Stimulated activated CD4-positive, alpha-beta T cell treated with anti-CD3 and anti-CD28 coated beads, Interleukin-12 subunit alpha, Interleukin-12 subunit beta, amount 100 ng/mL, for 24 hours (primary cell): ENCODE measurements at places on chromosomes 5 and 9.

DNA sequence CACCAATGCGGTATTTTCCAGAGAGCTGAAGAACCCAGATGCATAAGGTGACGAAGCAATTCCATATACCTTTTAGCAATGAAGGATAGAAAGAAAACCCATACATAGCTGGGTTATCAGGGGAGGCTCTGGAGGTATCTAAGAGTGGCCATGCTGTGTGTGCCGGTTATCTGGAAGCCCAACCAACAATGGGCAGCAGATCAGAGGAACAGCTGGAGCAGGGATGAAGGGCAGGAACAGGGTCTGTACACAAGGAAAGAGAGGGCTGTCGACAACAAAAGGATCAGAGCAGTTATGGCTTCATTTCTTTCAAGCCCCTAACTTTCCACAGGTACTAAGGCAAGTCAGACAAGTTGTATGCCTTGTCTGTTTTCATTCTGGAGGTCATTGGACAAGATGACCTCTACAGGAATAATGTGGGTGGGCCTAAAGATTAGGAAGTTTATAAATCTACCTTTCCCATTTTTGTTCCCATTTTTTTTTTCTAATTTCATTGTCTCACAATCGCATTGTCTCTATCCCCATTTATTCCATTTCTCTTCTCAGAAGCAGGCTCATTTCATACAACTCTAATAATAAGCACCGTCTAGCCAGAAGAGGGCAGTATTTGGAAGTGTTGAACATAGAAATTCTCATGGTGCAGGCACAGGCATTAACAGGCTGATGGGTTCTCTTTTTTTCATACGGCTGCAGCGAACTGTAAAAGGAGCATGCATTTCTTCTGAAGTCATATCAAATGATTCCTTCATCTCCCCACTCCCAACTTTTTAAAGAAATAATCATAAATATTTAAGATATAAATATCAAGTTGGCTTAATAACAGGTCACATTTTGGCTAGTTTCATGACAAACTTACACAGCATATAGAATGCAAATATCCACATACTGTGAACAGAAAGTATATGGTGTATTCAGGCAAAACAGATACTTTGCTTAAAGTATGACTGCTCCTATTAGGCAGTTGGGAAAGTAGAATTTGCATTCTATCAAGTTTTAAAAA, 63.5 kb downstream of the ZNF474 start:
- DNase-seq = no peak

DNA sequence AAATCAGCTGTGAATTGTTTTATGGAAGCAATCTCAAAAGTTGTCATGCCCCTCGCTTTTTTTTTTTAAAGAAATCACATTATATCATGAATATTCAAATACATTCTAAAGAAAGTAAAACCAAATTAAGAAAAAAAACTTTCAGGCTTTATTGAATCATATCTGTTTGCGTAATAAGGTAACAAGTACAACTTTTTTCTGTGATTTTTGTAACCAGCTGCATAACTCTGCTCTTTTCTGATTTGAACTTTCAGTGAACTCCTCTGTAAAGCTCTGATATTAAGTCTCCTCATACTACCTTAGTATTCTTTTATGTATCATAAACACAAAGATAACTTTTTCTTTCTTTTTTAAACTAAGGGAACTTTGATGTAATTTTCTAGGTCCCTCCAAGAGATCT, 65.3 kb downstream of the CWC27 start:
- no peak for DNase-seq

DNA sequence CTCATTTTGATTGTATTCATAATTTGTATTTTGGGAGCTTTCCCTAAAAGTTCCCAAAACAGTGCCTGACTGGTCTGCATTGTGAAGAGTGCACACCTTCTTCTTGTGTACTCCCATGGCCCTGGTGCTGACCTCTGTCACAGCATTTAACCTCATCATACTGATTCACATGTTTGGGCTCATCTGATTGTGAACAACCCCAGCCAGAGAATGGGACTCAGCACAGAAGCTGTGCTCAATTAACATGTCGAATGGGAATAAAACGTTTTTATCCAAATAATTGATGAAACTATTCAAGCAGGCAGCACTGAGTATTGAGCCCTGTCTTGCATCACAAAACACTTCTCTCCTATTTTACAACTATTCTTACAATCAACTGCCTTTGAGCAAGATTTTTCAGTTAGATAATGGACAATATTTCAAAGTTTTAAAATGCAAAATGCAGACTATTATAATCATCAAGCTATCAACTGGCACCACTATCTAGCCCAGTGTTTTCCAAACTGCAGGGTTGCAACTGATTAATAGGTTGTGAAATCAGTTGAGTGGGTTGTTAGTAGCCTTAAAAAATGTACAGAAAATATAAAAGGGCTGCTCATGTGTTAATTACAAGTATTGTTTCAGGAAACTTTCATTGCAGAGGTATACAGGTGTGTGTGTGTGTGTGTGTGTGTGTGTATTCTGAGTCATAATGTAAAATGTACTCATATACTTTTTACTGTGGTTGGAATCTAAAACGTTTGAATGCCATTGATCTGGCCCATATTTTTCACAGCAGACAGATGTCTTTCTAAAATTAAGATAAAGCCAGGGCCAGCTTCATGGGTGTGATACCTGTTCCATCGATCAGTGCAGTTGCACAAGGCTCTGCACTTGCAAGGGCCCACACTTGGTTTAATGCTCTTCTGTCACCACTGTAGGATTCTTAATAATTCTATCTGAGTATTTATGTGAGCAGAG, 190.5 kb downstream of the PIK3R1 start:
- no peak for DNase-seq

GRCh38 chr5:177364159-177364962, 6.6 kb downstream of the RGS14 start:
- no peak for DNase-seq

- DNase-seq = no peak
Measured at GRCh38 chr5:124662181-124662781, 84.2 kb downstream of the ZNF608 start.

GRCh38 chr5:172858511-172858989, 24.5 kb downstream of the ERGIC1 start:
- DNase-seq = no peak

DNA sequence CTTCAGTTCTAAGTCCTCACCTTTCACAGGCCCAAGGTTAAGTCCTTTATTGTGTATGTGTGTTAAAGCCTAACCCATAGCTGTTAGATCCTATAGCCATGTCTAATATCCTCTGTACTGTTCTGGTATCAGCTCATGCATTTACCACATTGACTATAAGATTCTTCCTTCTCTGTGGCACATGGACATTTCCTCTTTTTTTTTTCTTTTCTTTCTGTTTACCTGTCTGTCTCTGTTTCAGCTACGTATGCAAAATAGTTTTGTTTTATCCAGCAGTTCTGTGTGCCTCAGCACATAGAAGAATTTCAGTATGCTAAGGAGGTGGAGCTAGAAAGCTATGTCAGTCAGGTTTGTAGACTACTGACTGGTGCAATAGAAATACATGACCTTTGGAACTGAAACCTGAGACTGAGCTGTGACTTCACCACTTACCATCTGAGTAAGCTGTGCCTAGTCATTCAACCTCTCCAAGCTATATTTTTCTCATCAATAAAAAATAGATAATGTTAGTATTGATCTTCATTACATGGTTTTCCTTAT, 155.6 kb upstream of the VLDLR start:
- DNase-seq = no peak

GRCh38 chr5:116469631-116470030, 105.0 kb downstream of the SEMA6A start:
- no peak for DNase-seq

DNA sequence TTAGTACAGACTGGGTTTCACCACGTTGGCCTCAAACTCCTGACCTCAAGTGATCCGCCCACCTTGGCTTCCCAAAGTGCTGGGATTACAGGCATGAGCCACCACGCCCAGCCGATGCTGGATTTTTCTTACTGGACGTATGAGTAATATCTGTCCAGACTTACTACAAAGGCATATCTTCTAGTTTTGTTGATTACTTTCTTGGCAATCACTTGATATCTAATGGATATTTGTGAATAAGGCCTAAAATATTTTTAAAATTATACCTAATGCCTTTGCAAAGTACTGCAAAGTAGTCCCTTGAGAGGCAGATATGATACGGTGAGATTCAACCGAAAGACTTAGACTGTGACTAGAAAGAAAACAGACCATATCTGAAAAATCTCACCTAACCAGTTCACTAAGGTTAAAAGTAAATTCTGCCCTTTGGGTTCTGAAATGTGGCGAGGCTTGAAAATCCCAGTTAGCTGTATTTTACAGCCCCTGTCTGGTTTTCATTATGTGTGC, 152.1 kb downstream of the GNAQ start:
- no peak for DNase-seq

- DNase-seq = no peak
Measured at GRCh38 chr5:1392801-1393565, 48.1 kb upstream of the CLPTM1L start.

DNA sequence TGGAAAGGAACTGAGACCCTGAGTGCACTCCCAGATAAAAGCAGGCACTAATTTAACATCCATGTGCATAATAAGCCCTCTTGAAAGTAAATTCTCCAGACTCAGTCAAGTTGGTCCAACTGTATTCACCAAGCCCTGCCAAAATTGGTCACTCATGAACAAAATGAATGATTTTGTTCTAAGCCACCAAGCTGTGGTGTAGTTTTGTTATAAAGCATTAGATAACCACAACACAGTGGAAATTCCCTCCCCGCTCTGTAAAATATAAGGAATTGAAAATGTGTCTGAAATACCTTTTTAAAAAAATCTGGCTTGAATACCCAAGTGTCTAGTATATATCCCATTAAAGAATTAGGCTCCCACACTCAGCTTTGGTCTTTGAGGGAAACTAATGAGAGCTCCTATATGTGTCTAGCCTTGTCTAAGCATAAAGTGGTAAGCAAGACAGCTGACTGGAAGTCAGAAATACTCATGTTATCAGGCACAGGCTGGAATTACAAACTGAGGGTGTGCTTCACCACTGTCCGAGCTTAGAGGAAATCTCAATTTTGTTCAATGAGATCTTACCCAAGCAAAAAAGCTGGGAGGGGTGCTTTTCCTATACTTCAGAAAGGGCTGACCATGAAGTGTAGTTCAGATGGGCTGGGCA, 33.2 kb downstream of the IDNK start:
- DNase-seq = no peak

DNA sequence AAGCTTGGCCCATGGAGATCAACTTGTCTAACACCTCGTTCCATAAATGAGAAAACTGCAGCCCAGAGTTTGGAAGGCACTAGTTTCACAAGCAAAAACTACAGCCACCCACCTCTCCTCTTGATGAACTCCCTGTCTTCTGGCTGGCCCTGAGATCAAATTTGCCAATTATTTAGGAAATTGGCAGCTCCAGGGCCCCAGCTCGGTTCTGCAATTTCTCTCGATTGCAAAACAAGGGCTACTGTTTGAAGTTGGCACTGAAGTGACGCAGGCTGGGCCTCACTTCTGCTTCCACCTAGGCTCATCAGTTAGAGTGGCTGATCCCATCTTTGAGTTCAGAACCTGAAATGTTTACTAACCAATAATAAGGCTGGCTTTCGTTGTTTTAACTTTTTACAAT, 3.7 kb upstream of the GPX3 start:
- DNase-seq = no peak

GRCh38 chr9:37348917-37349316, 73.6 kb upstream of the GRHPR start:
- no peak for DNase-seq

DNA sequence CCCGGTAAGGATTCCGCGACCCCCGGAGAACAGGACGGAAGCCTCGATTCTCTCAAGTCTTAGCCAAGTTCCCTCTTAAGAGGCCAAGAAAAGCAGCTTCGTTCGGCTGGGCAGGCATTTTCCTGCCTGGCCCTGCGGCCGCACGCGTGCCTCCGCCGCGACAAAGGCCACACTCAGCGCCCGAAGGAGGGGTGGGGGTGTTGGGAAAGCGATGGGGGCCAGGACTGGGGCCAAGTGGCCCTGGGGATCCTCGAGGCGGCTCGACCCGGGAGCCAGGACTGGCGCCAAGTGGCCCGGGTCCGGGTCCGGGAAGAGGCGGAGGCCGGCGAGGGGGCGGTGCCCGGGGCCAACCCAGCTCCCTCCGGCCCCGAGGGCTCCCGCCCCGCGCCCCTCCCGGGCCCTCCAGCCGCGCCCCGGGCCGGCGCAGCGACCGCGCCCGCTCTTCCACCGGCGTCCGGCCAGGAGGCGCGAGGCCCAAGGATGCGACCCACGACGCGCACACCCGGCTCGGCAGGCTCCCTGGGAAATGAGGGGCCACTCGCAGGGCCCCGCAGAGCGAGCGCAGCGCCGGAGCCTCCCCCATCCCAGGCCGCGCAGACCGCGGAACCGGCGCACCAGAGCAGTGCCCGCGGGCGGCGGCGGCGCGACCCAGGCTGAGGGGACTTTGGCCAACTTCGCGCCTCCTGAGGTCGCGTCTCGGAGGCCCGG, 756 bp downstream of the VAV2 start:
- DNase-seq = no peak

DNA sequence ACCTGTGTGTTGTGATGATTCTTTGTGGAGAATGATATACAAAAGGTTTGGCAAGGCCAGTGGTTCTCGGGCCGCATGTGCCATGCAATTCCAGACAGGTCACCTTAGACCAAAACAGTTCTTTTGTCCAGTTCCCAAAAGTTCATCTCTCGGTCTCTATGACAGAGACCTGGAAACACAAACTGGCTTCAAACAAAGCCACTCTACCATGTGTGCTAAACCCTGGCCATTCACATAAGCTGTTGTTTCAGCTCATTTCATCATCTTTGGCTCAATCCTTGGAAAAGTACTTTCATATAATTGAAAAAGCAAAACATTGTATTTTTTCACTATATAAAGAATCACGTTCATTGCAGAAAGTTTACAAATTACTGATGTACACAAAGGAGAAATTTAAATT, 210.5 kb upstream of the SEMA6A start:
- no peak for DNase-seq

DNA sequence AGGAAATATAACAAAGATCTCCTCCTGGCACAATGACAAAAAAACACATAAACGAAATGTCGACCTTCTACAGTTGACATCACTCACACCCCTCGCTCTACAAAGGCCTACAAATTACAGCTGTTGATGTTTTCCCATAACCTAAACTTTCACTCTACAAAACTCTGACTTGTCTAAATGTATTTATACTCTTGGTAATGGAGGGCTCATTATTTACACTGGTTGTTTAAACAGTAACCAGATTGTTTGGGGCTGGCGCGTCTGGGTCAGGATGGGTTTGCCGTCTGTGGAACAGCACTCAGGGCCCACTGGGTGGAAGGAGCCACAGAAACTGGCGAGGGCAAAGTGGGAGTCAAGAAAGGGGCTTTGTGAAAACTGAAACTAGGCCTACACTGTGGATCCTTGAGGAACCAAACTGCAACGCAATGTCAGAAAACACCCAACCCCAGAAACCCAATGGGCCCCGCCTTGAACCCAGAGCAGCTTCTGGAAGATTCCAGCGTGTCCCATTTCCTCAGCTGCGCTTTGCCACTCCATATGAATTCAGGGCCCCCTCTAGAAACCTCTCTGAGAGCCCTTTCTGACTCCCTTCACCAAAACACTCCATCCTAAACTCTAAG, 136.7 kb downstream of the ROR2 start:
- no peak for DNase-seq

GRCh38 chr5:141343953-141344463, 379 bp downstream of the PCDHGA3 start:
- DNase-seq = no peak

GRCh38 chr5:176514244-176514950, 22.8 kb downstream of the RNF44 start:
- no peak for DNase-seq
